ENCODE measurements at places on chromosomes 3 and 15. TPM values are rescaled to one million over a fixed set of nuclear protein-coding genes. Genes with fewer than 3 reads are reported as not detected.

The PLSCR5 gene
- polyA plus RNA-seq, result not detected

The MFGE8 gene
- polyA plus RNA-seq, result 104 TPM

The CAPN3 gene
- polyA plus RNA-seq, result 248 TPM

The SHC4 gene
- polyA plus RNA-seq, result not detected

The CGNL1 gene
- polyA plus RNA-seq, result 2.7 TPM

The EXD1 gene
- polyA plus RNA-seq, result not detected

The PLCB2 gene
- 5.6 TPM for polyA plus RNA-seq

The ATP10A gene
- polyA plus RNA-seq, result not detected

The LINS1 gene
- 17.5 TPM for polyA plus RNA-seq

The NDUFB5 gene
- polyA plus RNA-seq, result 184 TPM

The STOML1 gene
- 8.5 TPM for polyA plus RNA-seq

The HYAL1 gene
- 4.5 TPM for polyA plus RNA-seq

The CLRN1 gene
- polyA plus RNA-seq, result 4.5 TPM

The ANKUB1 gene
- polyA plus RNA-seq, result not detected

The AADACL2 gene
- polyA plus RNA-seq, result not detected

The VIPR1 gene
- 71.3 TPM for polyA plus RNA-seq

The NRG4 gene
- 0.21 TPM for polyA plus RNA-seq

The FBXO40 gene
- polyA plus RNA-seq, result not detected

The HRG gene
- not detected for polyA plus RNA-seq

The ZNF860 gene
- polyA plus RNA-seq, result not detected

The ARHGEF3 gene
- polyA plus RNA-seq, result 1.6 TPM

The VEPH1 gene
- polyA plus RNA-seq, result 0.04 TPM

The TRA2B gene
- polyA plus RNA-seq, result 150 TPM

The TERC gene
- not detected for polyA plus RNA-seq
